ENCODE measurements at places on chromosomes 16 and 17.

DNA sequence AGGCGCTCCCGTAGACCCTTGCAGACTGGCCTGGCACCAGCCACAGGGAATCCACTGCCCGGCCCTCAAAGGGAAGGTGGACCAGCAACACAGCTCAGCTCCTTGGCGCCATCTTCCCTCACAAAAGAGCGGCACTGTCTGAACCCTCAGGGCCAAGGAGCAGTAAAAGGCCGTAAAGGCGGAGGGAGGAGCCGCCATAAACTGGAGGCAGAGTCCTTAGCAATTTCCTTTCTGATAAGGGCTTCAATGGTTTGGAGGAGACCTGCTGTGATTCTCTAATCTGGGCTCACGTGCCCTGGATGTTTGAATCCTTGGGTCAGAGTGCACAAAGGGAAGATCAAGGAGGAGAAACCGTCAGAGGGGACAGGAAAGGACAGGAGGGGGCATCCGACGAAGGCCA lies 15.5 kb upstream of the AXIN2 start:
- DNase-seq, result no peak

GRCh38 chr16:80120899-80121521 lies 419.8 kb upstream of the DYNLRB2 start:
- DNase-seq, result no peak

- no peak for DNase-seq
Observed at GRCh38 chr17:62895320-62896301, 70.4 kb upstream of the TANC2 start.

GRCh38 chr16:68075980-68076379 lies 9.2 kb upstream of the NFATC3 start:
- no peak for DNase-seq

- no peak for DNase-seq
Observed at GRCh38 chr16:78211020-78211599, 111.7 kb downstream of the WWOX start.

- DNase-seq, result no peak
Observed at GRCh38 chr17:36911001-36911400, 26.3 kb upstream of the LHX1 start.

DNA sequence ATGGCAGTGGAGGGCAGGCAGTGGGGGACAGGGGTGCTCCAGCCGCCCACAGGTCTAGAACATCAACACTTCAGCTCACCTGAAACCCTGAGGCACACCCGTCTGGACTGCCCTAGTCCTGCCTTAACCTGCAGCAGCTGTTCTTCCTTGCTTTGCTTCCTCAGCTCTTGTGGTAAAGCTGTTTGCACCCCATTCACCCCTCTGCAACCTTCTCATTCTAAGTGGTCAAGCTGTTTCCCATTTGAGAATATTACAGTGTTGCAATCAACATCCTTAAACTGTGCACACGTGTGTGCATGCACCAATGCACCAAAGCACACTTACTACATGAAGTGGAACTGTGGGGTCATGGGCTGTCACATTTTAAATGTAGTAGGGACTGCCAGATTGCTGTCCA lies 32.4 kb downstream of the SCNN1B start:
- no peak for DNase-seq

GRCh38 chr17:50721194-50722010 lies 2.0 kb downstream of the LUC7L3 start:
- DNase-seq, result no peak

GRCh38 chr16:27328937-27329336 lies 15.2 kb downstream of the IL4R start:
- no peak for DNase-seq

GRCh38 chr16:67278773-67279295 lies 498 bp upstream of the PLEKHG4 start:
- no peak for DNase-seq

DNA sequence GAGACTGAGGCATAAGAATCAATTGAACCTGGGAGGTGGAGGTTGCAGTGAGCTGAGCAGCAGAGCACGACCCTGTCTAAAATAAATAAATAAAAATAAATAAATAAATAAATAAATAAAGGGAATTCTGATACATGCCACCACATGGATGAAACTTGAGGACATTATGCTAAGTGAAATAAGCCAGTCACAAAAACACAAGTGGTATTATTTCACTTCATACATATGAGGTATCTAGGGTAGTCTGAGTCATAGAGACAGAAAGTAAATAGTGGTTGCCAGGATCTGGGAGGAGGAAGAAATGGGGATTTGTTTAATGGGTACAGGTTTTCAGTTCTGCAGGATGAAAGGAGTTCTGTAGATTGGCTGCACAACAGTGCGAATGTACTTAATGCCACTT lies 16.3 kb downstream of the PIPOX start:
- no peak for DNase-seq

GRCh38 chr17:76529224-76530094 lies 8.1 kb downstream of the CYGB start:
- no peak for DNase-seq

- no peak for DNase-seq
Observed at GRCh38 chr16:49012961-49013726, 268.5 kb downstream of the CBLN1 start.

DNA sequence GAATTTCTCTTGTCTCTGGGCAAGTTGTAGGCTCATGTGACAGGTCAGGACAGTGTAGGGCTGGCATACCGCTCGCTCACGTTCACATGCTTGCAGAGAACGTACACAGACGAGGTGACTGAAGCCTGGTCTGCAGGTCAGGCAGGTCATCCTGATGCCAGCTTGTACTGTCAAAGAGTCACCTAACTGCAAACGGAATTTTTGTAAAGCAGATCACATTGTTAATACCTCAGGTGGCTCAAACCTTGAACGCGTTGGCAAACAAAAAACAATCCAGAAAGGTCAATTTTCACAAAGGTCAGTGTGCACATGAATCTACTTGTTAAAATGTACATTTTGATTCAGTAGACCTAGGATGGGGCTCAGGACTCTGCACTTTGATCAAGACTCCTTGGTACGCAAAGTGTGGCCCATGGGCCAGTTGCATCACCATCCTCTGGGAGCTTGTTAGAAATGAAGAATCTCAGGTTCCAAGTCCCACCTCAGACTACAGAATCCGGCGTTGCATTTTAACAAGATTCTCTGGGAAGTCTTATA lies 28.6 kb downstream of the ANKRD40 start:
- DNase-seq, result no peak

- no peak for DNase-seq
Observed at GRCh38 chr16:55437625-55438024, 41.4 kb upstream of the MMP2 start.

- peak; percentile 73 for DNase-seq
Observed at GRCh38 chr16:89167425-89167941, 4.1 kb upstream of the CDH15 start.

- DNase-seq, result no peak
Observed at GRCh38 chr17:21548236-21548635, 144.1 kb upstream of the KCNJ18 start.

GRCh38 chr16:89123831-89124100 lies 30.1 kb downstream of the ACSF3 start:
- no peak for DNase-seq

GRCh38 chr17:45103269-45103795 lies 29.0 kb downstream of the PLCD3 start:
- no peak for DNase-seq

GRCh38 chr16:53792161-53792951 lies 88.4 kb downstream of the FTO start:
- no peak for DNase-seq

DNA sequence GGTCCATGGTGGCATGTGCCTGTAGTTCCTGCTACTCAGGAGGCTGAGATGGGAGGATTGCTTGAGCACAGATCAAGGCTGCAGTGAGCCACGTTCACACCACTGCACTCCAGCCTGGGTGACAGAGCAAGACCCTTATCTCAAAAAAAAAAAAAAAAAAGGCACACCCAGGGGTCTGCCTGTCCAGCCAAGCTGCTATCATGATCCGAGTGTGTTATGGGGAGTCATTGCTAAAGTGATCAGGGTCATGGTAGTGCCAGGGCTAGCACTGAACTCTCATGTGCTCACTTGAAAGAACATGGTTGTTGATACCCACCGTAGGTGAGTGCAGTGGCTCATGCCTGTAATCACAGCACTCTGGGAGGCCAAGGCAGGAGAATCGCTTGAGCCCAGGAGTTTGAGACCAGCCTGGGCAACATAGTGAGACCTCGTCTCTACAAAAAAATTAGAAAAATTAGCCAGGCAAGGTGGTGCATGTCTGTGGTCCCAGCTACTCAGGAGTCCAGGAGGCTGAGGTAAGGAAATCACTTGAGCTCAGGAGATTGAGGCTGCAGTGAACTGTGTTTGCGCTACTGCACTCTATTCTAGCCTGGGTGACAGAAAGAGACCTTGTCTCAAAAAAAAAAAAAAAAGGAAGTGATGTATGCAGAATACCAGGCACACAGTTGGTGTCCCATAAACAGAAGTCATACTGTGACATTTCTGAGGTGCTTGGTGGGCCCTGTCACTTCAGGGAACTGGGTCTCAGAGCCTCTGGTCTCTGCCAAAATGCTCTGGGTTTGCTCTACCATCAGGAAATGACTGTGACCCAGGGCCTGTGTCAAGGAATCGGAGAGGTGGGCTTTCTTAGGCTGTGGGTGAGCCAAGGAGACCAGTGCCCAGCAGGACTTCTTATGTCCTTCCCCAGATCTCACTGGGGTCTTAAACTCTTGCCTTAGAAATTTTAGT lies 2.2 kb downstream of the PRM1 start:
- no peak for DNase-seq

- no peak for DNase-seq
Observed at GRCh38 chr16:15575293-15576049, 67.5 kb downstream of the MARF1 start.

DNA sequence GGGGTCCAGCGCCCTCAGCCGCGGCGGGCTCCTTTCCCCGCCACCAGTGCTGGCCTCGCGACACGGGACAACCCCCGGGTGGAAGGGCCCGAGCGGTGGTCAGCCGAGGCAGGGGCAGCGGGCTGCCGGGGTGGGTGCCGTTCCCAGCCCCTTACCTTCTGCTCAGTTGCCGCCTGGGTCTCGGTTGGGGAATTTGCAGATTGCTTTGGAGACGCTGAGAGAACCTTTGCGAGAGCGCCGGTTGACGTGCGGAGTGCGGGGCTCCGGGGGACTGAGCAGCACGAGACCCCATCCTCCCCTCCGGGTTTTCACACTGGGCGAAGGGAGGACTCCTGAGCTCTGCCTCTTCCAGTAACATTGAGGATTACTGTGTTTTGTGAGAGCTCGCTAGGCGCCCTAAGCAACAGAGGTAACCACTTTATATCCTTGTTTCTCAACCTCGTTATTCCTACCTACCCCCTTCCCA lies 381 bp downstream of the CTNS start:
- no peak for DNase-seq

DNA sequence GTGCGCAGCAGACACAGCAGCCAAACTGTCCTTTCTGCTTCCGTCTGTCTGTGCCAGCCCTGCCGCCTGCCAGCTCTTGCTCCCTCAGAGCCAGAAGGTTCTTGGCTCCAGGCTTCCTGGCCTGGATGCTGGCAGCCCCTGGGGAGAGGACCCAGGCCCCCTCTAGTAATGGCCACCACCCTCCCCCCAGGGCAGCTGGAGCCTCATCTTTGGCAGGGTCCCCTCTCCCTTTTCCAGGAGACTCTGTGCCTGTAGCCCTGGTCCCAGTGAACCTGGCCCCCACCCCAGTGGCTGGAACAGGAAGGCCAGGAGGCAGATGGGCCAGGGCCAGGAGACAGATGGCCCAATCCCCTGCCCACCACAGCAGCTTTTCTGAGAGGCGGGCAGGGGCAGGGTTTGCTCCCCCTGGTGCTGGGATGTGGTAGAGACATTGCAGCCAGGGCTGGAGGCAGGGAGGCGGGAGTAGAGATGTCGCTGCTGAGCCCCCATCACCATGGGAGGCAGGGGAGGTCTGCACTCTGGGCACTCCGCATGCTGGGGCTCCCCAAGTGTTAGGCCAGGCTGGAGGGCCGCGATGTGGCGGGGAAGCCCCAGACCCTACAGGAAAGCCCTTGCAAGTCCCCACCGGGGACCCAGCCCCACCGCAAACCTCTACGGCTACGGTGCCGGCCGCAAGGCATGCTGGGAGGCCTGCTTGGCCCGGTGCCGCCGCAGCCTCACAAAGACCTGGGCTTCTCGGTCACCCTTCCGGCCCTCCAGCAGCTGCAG lies 16.7 kb downstream of the UNC13D start:
- peak; percentile 50 for DNase-seq

DNA sequence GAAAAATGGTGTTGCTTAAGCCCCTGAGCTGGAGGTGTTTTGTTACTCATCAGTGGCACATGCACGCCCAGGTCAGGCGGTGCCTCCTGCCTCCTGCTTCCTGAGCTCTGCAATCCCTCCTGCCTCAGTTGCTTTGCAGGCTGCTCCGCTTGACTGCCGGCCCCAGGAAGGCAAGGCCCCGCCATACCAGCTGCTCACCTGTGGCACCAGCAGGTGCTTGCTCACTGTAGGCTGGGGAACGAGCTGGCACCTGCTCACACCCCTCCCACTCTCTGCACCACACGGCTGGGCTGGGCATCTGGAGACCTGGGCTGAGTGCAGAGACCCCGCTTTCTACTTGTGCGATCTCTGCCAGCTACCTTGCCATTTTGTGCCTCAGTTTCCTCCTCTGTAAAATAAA lies 200.2 kb downstream of the RBFOX3 start:
- DNase-seq, result no peak

GRCh38 chr17:45031231-45032173 lies 19.9 kb downstream of the DCAKD start:
- no peak for DNase-seq

DNA sequence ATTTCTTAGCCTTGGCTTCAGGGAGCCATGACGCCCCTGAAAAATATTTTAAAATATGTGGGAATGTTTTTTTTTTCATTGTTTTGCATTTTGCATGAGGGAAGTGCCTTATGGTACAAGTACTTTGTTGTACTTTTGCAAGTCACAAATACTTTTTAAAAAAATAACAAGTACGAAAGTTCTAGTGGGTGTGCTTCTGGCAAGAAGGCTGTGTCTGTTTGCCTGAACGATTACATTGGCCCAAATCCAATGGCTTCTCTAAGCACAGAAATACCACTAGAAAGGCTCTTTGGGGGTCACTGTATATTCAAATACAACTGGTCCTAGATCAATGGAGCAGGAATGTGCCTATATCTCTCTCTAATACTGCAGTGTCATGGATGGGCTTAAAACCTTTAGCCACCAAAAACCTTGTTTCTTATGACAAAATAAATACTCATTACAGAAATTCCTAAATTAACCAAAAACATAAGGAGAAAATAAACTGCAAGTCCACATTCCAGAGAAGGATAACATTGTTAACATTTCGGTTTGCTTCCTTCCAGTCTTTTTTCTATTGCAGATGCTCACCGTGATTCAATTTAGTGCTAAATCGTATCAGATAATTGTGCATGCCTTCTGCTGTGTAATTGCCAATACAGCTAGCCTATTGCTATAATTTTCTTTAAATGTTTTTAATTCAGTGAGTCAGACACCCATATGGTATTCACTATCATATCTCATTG lies 97.4 kb downstream of the VAT1L start:
- no peak for DNase-seq

GRCh38 chr17:8658810-8659209 lies 28.3 kb upstream of the MYH10 start:
- no peak for DNase-seq

DNA sequence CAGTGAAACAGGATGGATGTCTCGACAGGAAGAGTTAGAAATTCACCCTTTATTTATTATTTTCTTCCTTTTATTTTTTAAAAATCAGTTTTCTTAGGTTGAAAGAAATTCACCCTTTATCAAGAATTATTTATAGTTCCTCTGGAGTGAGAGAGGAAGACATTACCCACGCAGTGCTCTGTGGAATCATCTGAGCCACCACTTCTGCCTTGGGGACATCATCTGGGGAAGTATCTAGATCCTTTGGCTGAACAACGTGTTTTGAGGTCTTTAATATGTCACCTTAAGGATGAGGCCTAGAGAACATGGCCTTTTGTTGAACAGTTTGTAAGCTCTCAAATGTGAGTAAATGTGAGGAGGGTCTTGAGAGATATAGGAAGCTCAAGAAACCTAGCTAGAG lies 183.3 kb downstream of the UTP18 start:
- DNase-seq, result no peak

- DNase-seq, result no peak
Observed at GRCh38 chr17:66018786-66019185, 173.1 kb downstream of the CEP112 start.
